ENCODE measurements at places on chromosomes 7 and 10.

- DNase-seq, result no peak
These were observed 6.5 kb downstream of the HIPK2 start for GRCh38 chr7:139771001-139771956.

DNA sequence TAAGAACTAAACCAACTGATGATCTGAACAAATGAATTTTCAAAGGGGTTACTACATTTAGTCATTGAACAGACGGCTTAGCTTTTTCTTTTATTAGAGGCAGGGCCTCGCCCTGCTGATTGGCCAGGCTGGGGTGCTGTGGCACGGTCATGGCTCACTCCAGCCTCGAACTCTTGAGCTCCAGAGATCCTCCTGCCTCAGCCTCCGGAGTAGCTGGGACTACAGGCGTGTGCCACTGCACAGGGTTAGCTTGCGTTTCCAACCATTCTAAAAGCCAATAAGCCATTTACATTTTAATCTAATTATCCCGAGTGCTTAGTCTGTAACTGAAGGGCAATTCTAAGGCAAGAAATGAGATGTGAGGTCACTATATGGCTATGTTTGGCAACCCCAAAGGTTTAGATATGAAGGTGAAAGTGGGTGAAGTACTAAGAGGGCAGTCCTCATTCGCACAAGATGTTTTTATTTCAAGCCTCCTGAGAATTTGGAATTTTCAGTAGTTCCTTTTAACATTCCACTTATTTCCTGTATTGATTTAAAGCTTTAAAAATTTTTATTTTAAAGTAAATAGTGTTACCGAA lies 1.6 kb upstream of the CDK13 start:
- no peak for DNase-seq

DNA sequence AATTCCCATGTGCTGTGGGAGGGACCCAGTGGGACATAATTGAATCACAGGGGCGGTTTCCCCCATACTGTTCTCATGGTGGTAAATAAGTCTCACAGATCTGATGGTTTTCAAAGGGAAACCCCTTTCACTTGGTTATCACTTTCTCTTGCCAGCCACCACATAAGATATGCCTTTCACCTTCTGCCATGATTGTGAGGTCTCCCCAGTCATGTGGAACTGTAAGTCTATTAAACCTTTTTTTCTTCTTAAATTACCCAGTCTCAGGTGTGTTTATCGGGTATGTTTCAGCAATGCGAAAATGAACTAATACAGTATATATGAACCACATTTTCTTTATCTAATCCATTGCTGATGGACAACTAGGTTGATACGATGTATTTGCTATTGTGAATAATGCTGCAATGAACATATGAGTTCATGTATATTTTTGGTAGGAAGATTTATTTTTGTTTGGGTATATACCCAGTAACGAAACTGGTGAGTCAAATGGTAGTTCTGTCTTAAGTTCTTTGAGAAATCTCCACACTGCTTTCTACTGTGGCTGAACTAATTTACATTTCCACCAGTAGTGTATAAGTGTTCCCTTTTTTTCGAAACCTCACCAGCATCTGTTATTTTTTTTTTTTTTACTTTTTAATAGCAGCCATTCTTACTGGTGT lies 70.0 kb upstream of the HGF start:
- no peak for DNase-seq

DNA sequence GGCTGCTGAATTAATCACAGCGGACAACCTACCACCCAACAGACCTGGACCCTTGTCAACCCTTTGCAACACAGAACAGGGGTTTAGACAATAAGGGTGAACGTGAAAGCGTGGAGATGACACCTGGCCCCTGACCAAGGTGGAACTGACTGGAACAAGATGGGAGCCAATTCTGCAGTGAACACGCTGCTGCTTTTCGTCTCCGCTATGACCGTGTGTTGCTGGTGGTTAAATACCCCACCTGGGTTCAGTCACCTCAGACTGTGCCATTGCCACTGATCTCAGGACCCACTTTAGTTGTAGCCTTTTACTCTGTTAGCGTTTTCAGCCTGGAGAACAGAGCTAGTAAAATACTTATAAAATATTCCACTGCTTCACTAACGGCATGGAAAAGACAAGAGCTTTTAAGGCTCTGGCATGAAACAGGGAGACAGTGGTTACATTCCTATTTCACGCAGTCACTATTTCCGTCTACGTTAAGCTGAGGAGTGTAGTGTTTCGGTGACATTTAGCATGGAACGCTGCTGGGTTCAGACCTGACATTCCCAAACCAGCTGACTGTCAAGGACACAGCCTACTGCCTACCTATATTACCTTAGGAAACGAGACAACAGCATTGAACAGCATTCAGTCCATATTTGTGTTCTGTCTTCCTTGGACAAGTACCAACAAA lies 119.5 kb upstream of the PRSS1 start:
- no peak for DNase-seq

DNA sequence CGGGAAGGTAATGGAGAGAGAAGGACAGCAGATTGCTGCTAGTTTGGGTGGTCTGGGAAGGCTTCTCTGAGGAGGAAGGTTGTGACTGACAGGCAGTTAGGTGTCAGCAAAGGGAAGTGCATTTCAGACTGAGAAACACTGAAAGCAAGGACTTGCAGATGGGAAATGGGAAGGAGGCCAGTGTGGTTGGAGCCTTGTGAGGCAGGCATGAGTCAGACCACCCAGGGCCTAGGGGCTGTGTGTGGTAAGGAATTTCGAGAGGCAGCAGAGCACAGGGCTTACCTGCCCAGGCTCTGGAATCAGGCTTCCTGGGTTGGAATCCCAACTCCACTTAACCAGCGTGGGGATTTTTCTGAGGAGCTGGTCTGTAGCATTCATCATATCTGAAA lies 53.5 kb downstream of the NRF1 start:
- no peak for DNase-seq

DNA sequence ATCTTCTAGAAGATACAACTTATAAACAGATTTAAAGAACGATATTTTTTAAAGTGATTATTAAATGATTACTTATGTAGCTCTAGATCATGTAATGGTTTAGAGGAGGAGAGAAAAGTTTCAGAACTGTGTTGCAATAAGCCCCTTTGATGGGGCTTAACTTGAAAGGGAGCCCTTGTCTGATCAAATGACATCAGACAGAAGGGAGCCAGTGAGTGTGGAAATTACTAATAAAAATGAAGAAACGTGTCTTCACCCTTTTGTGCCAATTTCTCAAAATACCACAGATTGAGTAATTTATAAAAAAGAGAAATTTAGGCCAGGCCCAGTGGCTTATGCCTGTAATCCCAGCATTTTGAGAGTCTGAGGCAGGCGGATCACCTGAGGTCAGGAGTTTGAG lies 318.2 kb downstream of the EXOC4 start:
- DNase-seq, result no peak

- no peak for DNase-seq
These were observed 154.0 kb upstream of the LSM8 start for GRCh38 chr7:118029826-118030422.
